Type B pancreatic cell (in vitro differentiated cells): ENCODE measurements at places on chromosomes 4 and X. TPM values are rescaled to one million over a fixed set of nuclear protein-coding genes. Genes with fewer than 3 reads are reported as not detected.

The ERAS gene
- 0.51 TPM in 1 of 2 replicates, not detected in the other for total RNA-seq

The PHEX gene
- total RNA-seq, result 1.6 and 5.7 TPM in 2 replicates

The CSAG2 gene
- total RNA-seq, result 0.40 TPM in 1 of 2 replicates, not detected in the other

The FGD1 gene
- total RNA-seq, result 11.3 and 23.9 TPM in 2 replicates

The GAGE12H gene
- total RNA-seq, result not detected in 2 replicates

The DACH2 gene
- total RNA-seq, result 4.2 and 12.8 TPM in 2 replicates

The WNK3 gene
- 8.1 and 18.5 TPM in 2 replicates for total RNA-seq

The ARX gene
- 12.1 and 12.4 TPM in 2 replicates for total RNA-seq

The PDCL2 gene
- total RNA-seq, result not detected in 2 replicates

The ZNF518B gene
- 37.6 and 44.0 TPM in 2 replicates for total RNA-seq

The NFXL1 gene
- 19.3 and 32.5 TPM in 2 replicates for total RNA-seq

The UGT2B15 gene
- total RNA-seq, result 2.0 and 5.2 TPM in 2 replicates
